OCI-LY7 (cell line): ENCODE measurements at places on chromosomes 1 and 21.

DNA sequence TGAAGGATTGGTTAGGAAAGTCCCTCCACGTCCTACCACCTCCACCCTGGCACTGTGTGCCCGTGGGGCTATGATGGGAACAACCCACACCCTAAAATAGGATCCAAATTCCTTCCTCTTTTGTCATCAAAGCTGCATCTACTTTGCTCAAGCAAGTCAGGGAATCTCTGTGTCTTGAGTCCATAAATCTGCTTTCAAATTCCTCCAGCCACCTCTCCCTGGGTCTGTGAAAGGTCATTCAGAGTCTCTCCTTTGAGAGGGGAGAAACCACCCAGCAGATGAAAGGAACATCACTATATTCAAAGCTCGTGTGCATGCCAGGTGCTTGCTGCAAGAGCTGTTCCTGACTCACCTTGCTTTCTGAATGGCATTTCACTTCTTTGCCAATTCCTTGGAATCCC, 243.6 kb downstream of the TM2D1 start:
- no peak for DNase-seq

- no peak for DNase-seq
Measured at GRCh38 chr1:170355267-170355801, 176.6 kb upstream of the GORAB start.

DNA sequence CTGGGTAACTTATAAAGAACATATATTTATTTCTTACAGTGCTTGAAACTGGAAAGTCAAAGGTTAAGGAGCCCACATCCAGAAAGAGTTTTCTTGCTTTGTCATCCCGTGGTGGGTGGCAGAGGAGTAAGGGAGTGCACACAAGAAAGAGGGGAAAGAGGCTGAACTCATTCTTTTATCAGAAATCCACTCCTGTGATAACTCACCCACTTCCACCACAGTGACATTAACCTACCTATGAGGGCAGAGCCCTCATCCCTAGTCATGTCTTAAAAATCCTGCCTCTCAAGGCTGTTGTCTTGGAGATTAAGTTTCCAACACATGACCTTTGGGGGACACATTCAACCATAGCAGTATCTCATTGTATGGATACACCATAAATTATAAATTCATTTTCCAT, 32.5 kb upstream of the RGS4 start:
- DNase-seq: no peak

- DNase-seq: no peak
Measured at GRCh38 chr1:184590163-184590750, 164.4 kb downstream of the EDEM3 start.

GRCh38 chr1:43286115-43286514, 734 bp upstream of the C1orf210 start:
- DNase-seq: no peak

DNA sequence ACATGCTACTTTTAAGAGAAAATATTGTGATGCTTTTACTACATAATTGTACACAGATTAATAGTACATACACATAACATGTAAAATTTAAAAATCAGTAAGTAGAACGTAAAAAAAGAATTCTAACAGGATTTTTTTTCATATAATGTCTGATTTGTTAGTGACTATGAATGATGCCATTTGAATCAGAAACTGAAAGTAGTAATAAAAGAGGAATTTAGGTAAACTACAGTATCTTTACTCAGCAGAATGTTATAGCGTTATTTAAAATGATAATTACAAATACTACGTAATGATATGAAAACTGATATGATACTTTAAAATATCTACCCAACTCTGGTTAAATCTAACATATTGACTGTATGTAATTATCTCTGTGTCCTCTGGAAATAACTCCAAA, 116.1 kb downstream of the DENND1B start:
- DNase-seq: no peak

- peak; percentile 99 for DNase-seq
Measured at GRCh38 chr1:204520834-204521709, 4.9 kb downstream of the MDM4 start.

- no peak for DNase-seq
Measured at GRCh38 chr1:154014154-154014907, 23.8 kb downstream of the RPS27 start.

GRCh38 chr1:161440312-161440894, 64.9 kb upstream of the FCGR2A start:
- DNase-seq: peak; percentile 88

DNA sequence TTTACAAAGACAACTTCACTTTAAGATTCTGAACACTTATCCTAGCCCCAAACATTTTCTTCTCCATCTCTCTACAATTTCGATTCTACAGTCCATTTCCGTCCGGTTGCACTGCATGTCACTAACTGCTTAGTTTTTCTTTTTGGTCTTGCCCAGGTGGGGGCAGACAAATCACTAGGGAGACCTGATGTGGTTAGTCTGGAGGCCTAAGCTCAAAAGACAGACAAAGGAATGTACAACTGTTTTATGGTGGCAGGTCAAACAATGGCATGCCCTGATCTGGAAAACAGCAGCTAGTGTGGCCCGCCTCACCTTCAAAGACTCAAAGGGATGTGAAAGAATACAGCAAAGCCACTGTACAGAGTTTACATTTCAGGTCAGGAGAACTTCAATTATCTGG, 3.8 kb downstream of the ETV3 start:
- DNase-seq: peak; percentile 8

- no peak for DNase-seq
Measured at GRCh38 chr1:182855911-182856310, 16.8 kb downstream of the DHX9 start.

DNA sequence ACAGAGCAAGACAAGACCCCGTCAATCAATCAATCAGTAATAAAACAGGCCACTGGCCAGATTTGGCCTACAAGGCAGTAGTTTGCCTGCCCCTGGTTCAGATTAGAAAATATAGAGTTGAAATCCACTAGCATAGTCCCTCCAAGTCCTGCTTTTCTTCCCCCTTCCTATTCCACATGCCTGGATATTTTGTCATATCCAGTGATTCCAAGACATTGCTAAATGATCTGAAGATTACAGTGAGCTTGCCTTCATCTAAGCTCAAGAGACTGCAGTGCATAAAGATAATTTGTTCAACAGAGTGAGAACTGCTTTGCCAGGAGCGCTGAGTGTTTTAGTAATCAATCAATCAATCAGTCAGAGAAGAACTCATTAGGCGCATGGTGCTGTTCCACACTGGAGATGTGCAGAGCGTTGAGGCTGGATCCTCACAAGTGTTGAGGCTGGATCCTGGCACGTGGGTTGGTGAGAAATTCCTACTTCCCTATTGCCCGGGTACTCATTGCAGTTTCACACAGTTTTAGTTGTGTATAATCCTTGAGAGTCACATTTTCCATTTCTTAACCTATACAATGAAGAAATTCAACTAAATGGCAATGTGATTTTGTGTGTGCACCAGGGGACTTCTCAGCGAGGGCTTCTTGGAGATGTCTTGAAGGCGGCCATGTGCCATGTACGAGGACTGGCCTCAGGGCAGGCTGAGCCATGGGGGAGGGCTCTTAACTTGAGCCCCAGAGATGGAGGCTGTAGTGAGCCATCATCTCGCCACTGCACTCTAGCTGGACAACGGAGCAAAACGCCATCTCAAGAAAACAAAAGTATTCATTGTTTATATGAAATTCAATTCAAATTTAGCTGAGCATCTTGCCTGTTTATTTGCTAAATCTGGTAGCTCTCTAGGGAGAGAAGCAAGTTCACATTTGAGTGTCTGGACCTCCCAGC, 76.3 kb downstream of the TOMM20 start:
- DNase-seq: no peak

DNA sequence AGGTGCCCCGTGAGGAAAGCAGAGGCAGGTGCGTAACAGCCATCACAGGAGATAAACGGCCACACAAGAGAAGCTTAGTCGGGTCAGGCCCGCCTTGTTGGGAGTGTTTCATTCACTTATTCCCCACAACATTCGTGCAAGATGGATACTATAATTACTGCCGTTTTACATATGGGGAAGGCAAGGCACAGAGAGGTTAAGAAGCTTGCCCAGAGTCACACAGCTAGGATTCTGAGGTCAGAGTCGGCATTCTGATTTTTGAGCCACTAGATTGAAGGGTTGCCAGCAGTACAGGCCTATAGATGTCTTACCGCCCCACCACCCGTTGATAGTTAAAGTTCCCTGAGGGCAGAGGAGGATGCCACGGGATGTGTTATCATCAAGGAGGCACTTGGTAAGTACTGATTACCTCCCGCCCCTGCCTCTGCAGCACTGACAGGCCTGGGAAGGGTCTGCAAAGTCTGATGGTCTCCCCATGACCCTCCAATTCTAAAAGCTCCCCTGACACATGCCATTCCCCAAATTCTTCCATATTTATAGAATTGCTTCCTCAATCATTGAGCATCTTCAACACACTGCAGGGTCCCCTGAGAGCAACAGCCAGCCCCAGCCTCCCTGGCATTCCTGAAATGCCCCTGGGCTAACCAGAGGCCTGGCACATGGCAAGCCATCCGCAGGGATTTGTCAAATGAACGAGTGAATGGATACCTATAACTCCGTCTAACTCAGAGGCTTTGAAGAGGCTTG, 74.7 kb upstream of the CLDN14 start:
- DNase-seq: no peak

DNA sequence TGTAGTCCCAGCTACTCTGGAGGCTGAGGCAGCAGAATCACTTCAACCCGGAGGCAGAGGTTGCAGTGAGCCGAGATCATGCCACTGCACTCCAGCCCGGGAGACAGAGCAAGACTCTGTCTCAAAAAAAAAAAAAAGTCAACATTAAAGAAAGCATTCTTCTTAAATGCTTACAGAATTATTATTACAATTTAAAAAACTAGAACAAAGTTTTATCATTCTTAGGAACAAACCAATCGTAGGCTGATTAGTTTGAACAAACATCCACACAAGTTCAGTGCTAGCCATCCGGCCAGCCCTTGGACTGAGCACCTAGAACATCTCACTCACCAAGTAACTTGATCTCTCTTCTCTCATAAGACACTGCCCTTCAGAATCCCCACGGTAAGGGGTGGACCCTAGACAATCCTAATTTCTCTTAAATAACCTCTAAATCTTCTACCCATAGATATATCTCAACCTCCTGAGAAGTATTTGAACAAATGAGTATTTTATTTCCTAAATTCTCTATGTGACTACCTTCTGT, 16.0 kb downstream of the JAK1 start:
- no peak for DNase-seq

GRCh38 chr21:31124010-31124409, 85.7 kb upstream of the KRTAP19-8 start:
- no peak for DNase-seq

- DNase-seq: no peak
Measured at GRCh38 chr1:200922406-200922805, 27.7 kb downstream of the INAVA start.

- DNase-seq: no peak
Measured at GRCh38 chr1:220691053-220691684, 1.0 kb downstream of the C1orf115 start.

- no peak for DNase-seq
Measured at GRCh38 chr1:89873770-89874169, 52.9 kb downstream of the LRRC8D start.

- DNase-seq: no peak
Measured at GRCh38 chr1:37915476-37916093, 31.3 kb downstream of the INPP5B start.

DNA sequence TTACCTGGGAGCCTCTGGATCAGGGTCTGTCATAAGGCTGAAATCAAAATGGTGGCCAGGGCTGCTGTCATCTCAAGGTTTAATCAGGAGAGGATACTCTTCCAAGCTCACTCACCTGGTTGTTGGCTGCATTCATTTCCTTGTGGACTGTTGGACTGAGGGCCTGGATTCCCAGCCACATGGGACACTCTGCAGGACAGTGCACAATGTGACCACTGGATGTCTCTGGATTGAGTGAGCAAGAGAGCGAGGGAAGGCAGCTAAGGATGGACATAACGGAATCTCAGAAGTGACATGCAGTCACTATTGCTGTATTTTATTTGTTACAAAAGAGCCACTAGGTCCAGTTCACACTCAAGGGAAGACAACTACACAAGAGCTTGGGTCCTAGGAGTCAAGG, 229.1 kb downstream of the S1PR1 start:
- no peak for DNase-seq

DNA sequence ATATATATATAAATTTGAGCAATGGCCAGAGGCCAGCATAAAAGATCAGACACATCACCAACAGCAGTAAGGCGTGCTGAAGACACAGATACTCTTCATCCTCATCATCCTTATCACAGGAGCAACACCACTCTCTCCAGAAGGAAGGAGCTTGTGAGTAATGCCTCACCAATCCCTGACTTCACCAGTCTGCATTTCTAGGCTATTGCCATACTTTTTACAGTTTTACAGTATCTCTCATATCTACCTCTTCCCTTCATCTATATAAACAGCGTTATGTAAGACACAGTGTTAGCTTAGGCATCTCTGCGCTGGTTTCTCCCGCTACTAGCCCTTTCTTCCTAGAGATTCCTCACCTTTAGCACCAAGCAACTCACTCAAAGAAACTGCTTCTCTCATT, 2.4 kb upstream of the ABL2 start:
- no peak for DNase-seq

- DNase-seq: no peak
Measured at GRCh38 chr1:108665067-108665466, 4.2 kb upstream of the HENMT1 start.

DNA sequence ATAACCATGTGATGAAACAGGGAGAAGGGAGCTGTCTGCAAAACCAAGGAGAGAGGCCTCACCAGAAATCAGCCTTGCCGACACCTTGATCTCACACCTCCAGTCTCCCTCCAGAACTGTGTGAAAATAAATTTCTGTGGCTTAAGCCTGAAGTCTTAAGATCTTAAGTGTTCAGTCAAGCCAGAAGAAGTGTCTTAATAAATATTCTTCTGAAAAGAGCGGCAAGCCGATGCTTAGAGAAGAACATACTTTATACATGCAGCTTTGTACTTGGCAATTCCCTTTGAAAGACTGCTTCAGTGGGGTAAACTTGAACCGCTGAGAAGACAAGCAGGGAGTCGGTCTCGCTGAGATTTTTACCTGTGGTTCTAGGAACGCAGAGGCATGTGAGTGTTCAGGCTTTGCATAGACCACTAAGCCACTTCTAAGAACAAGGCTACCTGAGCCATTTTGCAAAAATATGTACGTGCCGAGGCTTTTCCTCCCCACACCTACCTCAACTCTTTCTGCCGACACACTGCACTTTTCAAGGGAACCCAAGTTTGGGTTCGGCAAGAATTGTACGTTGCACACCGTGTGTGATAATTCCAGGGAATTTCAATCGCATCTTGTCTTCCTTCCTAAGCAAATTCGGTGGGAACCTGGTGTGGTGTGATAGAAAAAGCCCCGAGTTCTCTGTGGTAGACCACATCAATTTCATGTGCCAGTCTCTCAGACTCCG, 3.4 kb downstream of the RUNX1 start:
- DNase-seq: no peak

DNA sequence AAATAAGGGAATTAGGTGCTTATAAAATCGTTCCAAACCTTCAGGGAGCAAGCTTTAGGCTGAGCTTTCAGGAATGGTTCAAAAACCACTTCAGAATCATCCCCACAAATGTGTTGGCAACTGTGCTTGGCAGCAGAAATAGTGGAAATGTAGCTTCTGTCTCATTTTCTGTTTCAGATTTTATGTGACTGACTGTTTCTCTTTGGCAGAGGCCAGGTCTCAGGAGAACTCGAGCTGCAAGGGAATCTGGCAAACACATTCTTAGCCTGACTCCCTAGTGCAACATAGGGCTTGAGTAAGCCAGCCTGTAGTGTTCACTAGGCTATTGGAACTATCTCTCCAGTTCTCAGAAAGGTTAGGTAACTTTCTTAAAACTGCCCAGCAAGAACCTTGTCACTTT, 128.6 kb downstream of the PLA2G4A start:
- no peak for DNase-seq
